ENCODE measurements at places on chromosomes 16 and 17. TPM values are rescaled to one million over a fixed set of nuclear protein-coding genes. Genes with fewer than 3 reads are reported as not detected.
A peak's percentile ranks its signal among the peaks of the same experiment; 100 is the strongest.

DNA sequence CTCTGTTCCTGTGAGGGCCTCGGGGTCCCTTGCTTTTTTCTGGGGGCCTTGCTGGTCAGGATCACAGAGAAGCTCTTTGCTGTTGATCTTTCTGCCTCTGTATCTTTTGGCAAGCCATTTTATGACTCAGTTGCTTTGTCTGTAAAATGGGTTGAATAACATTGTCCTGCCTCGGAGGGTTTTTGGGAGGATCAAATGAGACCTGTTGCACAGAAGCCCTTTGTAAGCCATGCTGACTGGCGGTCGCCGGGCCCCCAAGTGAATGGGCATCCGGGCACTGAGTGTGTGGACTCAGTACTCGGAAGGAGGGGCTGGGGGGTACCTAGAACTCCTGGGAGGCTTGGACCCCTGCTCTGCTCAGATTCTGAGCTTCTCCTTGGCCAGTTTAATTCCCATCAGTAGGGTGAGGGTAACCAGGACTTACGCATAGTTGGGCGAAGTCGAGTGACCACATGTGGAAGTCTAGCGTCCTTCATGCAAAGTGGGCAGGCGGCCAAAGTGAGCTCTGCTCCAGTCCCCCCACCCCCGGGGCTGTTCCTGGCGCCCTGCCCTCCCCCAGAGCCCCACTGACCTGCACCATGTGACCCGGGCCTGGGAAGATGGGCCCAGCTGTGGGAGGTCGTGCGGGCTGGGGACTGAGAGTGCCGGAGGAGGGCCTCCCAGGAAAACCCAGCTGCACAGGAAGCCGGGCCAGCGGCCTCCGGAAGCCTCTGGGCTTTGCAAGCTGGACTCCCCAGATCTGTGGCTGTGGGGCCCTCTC lies 284.0 kb downstream of the SEC14L1 start:
- no peak for DNase-seq

- no peak for DNase-seq
Observed at GRCh38 chr16:48524348-48525200, 85.4 kb downstream of the N4BP1 start.

DNA sequence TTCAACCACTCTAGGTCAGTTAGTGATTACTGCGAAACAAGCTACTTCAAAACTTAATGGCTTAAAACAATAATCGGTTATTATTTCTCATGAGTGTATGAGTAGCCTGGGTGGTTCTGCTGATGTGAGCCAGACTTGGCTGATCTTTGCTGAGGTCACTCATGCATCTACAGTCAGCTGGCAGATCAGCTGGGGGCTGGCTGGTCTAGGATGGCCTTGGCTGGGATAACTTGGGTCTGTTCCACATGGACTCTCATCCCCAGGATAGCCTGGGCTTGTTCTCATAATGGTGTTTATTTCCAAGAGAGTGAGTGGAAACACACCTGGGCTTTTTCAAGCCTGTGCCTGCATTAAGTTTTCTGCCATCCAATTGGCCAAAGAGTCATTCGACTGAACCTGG lies 13.0 kb downstream of the CCDC182 start:
- no peak for DNase-seq

DNA sequence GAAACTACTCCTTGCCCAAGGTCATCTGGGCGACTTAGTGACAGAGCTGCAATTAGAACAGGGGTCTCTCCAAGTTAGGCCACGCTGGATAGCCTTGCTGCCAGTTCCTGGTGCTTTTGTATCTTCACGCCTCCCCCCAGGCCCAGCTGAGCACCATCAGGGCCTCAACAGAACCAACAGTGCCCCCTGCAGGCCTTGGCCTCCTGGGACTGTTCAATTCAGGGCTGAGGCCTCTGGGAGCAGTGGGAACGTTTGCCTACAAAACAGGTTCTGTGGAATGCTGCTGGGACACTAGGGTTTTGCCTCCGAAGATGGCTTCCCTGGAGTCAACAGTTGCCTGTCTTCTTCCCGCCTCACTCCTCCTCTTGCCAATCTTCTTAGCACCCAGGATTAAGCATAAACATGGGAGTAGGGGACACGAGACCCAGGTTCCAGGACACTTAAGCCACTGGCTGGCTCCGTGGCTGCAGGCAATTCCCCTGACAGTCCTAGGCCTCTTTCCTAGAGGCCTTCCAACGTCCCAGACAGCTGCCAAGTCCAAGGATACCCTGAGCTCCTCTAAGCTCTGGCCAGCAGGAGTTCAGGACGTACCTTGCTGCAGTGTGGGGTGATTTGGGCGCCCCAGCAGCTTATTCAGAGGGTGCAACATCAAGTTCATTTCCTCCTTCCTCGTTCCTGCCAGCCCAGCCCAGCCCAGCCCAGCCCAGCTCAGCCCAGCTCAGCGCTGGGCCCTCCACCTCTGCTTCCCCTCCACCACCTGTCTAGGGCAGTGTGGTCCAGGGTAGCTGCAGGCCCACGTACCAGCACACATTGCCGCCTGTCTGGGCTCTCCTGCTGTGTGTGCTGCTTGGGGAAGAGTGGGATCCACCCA lies 246.6 kb upstream of the RPL38 start:
- no peak for DNase-seq

DNA sequence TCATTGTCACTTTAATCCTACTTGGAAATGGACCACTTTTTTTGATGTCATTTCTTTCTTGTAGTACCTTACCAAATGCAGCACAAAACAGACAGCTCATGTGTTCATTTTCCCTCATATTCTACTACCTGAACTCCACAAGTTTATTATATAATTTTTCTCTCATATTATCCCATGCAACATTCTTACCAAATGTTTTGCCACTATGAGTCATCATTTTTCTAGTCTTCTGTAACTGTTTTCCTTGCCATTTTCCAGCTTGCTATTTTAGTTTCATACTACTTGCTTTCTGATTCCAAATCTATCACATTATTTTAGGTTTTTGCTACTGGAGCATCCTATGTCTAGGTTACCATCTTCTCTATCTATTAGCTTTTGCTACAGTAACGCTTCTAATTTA lies 332.7 kb downstream of the ZFHX3 start:
- DNase-seq, result no peak

- no peak for DNase-seq
Observed at GRCh38 chr16:12366313-12366712, 389.8 kb downstream of the SNX29 start.

- no peak for DNase-seq
Observed at GRCh38 chr16:25035494-25036405, 20.6 kb upstream of the ARHGAP17 start.

GRCh38 chr17:17258998-17259397 lies 22.0 kb upstream of the FLCN start:
- DNase-seq, result no peak

- no peak for DNase-seq
Observed at GRCh38 chr17:76139801-76140660, 1.0 kb downstream of the FOXJ1 start.

DNA sequence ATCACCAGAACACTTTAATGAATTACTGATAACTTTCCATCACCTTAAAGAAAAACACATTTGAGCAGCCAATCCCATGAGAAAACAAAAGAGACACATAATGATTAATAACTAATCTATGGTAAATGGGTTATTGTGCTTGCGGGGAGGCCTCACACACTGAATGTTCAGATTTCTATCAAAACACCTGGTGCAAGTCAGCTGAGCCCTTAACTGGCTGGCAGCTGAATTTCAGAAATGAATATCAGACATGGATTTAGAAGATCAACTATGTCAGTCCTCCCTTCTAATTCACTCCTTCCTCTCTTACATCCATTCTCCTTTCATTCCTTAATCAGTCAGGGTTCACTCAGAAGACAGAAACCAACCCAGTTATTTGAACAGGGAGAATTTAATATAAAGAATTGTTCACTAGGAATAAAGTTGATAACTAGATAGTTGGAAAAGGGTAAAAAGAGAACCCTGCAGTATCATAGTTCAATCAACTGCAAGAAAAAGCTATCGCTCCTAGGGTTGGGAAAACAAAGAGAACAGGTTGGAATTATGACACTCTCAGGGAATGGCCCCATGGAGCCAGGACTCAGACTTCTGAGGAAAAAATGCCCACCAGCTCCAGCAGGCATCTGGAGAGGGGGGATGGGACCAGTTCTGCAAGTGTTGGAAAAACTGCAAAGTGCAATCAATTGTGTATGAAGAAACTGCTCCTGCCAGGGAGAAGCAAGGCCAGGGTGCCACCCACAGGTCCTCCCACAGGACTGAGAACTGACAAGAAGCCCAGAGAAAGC lies 577.1 kb upstream of the CDH5 start:
- DNase-seq, result no peak

DNA sequence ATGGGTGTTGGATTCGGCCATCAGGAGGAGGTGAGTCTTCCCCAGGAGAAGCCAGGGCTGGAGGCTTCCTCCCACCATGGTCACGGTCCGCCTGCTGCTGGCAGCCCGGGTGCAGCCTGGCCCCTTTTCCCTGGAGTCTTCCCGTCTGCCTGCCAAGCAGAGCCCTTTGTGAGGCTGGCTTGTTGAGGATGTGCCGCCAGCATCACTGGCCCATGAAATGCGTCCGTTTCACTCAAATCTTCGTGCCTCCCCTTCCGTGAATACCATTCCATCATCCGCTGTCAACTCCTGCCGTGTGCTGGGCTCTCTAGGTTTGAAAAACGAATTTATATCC lies 9.6 kb downstream of the VPS4A start:
- DNase-seq, result no peak

- no peak for DNase-seq
Observed at GRCh38 chr16:68664297-68664696, 19.2 kb downstream of the CDH3 start.

- no peak for DNase-seq
Observed at GRCh38 chr17:29214215-29215146, 32.2 kb upstream of the CRYBA1 start.

- no peak for DNase-seq
Observed at GRCh38 chr17:45226576-45226975, 4.9 kb downstream of the FMNL1 start.

DNA sequence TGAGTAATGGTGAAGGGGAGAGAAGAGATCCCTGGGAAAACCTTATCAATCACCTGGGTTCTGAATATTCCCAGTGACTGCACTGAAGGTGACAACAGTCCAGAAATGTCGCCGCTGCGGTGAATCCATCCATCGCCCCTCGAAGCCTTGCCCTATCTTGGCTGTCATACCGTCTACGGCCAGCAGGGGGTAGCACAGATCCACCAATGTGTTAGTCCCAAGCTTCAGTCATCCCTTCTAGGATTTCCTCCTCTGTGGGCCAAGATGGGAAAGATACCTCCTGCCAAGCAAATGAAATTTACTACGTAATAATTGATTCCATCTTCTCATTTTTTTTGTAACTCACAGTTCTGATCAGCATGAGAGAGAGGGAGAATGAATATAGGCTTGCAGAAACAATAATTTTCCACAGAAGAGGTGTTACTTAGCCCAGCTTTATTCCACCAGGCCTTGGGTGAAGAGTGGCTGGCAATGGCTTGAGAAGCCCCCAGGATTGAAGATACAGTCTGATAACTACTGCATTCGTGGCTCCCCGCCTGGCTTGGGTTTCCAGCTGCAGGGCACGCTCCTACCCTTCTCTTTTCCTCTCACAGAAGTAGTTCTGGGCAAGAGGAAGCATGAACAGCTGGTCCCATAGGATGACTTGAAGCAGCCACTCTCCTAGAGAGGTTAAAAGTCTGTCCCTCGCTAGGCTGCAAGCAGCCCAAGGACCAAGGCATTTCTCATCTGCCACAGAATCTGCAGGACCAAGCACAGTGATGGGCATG lies 2.6 kb upstream of the FMNL1 start:
- DNase-seq, result no peak

- DNase-seq, result no peak
Observed at GRCh38 chr17:2695243-2695960, 16.2 kb downstream of the CLUH start.

DNA sequence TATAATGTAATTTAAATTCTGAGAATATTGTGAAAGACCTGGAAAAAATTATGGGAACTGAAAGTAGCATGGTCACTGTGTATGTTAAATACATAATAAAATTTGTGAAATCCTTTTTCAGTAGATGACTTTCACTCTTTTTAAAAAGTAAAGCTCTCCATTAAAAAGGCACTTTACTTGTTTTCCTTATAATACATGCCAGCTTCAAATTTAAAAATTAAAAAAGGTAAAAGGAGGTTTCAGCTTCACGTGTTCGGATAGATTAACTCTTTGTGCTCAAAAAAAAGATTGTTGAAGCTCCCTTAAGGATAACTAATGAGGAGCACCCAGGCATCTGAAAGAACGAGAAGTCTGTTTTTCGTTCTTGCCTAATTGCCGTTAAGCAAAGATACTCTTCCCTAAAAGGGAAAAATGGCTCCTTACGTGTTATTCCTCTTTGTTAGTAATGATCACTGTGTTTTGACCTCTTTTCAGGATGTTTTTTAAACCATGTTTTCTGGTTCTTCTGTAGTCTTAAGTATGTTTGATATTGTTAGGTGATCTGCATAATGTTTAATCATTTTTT lies 87.8 kb downstream of the TUBD1 start:
- DNase-seq, result no peak

GRCh38 chr17:7988750-7989178 lies 13.7 kb upstream of the GUCY2D start:
- peak; percentile 73 for DNase-seq

- DNase-seq, result no peak
Observed at GRCh38 chr16:50266337-50267091, at the start of gene ADCY7. Gene ADCY7, plus strand, starts transcription at chr16:50266551. Its CDS starts 21,629 bp downstream, at chr16:50288180.

GRCh38 chr17:2397247-2398171 lies 3.4 kb downstream of the MNT start:
- DNase-seq, result no peak

DNA sequence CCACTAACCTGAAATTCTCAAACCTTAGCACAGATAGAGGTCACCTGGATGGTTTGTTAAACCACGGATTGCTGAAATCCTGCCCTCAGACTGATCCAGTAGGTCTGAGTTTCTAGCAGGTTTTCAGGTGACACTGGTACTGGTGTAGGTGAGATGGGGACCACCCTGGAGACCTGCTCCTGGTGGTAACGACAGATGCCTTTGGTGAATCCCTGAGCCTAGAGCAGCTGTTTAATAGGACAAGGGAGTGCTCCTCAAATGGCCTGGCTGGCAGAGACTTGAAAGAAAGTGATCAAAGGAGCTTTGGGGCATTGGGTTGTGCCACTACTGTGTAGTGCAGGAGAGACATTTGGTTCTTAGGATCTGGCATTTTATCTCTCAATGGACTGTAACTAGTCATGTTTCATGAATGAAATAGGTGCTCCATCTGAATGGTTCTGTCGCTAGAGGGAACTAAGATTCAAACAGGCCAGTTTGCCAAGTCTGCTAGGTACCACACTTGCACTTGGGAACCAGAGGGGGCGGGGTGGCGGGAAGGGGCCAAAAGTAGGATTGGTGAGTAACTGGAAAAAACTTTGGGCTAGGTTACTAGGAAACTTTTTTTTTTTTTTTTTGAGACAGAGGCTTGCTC lies 2.9 kb upstream of the IFI35 start:
- DNase-seq, result no peak

The SLC16A6 gene
- 0.26 TPM for total RNA-seq

The C17orf67 gene
- total RNA-seq, result 3.4 TPM

The DPEP3 gene
- total RNA-seq, result not detected

The CTRB2 gene
- total RNA-seq, result 5.0 TPM

The TMIGD1 gene
- not detected for total RNA-seq

The TEKT5 gene
- not detected for total RNA-seq

The QRICH2 gene
- 0.92 TPM for total RNA-seq

The CFAP97D1 gene
- not detected for total RNA-seq

The CCL18 gene
- total RNA-seq, result not detected

All from Panc1 (cell line).